ENCODE measurements at places on chromosomes 16 and 17. TPM values are rescaled to one million over a fixed set of nuclear protein-coding genes. Genes with fewer than 3 reads are reported as not detected.

GRCh38 chr16:330741-331140 is 21.8 kb downstream of the AXIN1 start:
- no peak for DNase-seq

DNA sequence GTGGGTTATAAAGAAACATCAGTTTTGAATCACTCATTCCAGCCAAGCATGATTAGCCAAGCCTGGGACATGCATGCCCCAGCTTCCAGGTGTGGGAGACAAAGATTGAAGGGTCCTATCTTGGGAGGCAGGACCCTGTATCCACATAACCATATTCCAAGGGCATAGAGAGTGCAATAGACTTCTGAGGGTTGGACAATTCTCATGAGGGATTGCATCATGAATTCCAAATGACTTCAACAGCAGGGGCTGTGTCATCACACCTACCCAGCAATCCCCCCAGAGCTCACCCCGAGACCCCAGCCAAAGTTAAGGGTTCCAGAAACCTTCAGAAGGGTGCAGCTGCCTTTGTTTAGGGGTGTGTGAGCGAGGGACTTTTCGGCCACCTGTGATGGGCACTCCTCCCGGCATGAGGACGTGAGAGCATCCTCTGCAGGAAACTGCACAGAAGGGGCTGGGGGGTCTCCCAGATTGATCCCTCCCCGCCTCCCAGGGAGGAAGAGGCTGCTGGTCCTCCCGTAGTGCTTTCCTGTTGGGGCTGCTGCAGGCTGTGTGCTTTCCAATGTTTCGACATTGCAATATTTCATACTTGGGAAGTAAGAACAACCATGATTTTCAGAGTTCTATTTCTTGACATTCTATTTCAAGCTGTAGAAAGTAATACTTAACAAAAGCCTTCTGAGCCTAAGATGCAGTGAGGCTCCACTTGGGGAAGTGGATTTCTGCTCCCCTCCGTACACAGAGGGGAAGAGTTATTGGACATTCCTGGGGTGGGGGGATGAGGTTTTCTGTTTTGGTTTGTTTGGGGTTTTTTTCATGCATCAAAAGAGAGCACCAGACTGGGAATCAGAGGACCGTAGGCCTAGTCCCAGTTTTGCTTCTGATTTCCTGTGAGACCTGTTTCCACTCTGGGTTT is 13.3 kb upstream of the PITPNM3 start:
- DNase-seq = no peak

- DNase-seq = peak; percentile 77
Measured at GRCh38 chr16:86836503-86837129, 258.3 kb downstream of the FOXL1 start.

DNA sequence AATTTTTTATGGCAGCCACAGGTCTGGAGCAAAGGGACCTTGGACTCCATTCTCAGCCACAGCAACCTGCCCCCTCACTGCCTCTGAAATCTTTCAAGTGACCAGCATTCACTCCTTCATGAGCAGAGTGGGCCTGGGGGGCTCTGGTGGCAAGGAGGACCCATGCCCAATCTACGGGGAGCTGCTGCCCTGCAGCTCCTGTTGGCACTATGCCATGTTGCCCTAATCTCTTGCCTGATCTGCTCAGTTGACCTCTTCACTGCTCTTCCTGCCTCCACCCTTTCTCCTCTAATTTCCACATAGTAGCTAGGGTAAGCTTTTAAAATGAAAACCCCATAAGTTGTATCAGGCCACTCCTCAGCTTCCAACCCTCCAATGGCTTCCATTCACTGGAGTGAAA is 2.9 kb upstream of the PRKCB start:
- DNase-seq = no peak

- peak; percentile 39 for DNase-seq
Measured at GRCh38 chr17:48215583-48216139, 108.1 kb downstream of the SNX11 start.

KRTAP4-2 gene
- total RNA-seq = not detected

DNA sequence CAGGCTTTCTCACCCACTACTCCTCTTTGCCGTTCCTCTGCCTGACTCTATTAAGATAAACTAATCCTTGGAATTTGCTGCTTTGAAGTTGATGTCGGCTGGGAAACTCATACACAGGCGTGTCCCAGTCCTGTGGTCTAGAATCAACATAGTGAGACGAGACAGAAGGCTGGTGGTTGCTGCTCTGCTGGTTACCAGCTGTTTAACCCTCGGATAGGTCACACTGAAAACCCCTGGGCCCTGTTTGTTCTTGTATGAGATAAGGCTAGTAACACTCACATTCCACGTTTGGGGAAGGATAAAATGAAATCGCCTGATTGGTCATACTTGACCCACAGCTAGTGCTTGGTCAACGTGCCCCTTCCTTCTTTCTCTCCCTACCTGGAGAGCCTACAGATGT is 517.0 kb downstream of the CDH13 start:
- peak; percentile 81 for DNase-seq

ULK2 gene
- total RNA-seq = 6.9 TPM

NXPH3 gene
- 0.03 TPM for total RNA-seq

GRCh38 chr16:87946596-87947347 is 4.5 kb upstream of the BANP start:
- DNase-seq = no peak

- DNase-seq = no peak
Measured at GRCh38 chr17:9151091-9151490, 129.8 kb downstream of the NTN1 start.

DNA sequence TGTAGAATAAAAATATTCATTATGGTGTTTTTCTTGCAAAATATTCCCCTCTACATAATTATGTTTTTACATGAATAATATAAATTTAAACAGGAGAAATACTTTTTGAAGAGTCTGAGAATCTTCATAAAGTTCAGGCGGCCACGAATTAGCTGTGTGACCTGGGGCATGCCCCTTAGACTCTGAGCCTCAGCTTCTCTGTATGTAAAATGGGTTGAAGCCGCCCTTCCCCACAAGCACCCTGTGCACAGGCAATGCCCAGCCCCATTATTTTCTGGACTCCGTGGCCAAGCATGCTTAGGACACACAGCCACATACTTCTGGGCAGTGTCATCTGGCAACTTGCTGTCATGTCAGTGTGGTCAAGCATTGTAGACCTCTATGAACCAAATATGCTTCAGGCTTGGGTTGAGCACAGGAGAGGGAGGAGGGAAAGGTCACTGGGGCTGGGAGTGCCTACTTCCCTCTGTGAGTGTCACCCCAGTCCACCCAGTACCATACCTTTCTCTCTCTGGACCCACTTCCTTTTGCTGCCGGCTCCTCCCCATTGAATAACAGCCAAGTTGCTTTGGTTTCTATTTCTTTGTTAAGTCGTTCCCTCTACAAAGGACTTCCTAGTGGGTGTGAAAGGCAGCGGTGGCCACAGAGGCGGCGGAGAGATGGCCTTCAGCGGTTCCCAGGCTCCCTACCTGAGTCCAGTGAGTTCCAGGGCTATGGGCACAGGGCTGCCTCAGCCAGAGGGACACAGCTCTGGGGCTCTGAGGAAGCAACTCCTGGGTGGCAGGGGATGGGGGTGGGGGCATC is at the start of gene LGALS9:
TSS of gene LGALS9 (plus strand) at position 582 of the 804 bp plus-strand sequence. CDS start at position 660, 78 bp downstream.
- DNase-seq = peak; percentile 29

DNA sequence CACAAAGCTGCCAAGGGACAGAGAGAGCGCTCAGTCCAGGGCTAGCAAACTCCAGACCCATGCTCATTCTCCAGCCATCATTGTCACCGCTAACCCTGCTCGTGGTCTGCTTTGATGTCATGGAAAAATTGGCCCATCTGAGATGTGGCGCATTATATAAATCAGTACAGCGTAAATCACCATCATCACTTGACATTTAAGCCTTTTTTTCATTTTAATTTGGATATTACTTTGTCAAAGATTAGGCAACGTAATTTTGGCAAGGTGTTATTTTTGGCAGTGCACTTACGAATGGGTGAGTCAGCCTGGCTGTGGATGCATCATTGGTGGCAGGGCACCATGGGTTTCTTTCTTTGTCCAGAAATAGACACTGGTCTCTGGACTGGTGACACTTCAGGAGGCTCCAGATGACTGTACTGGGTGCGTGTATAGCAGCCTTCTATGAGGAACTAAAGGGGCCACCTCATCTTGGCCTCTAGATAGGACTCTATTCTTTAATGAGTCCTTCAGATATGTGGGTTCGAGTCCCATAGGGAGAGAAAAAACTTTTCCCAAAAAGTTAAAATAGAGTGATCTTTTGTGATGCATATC is 166.3 kb downstream of the MSI2 start:
- peak; percentile 61 for DNase-seq

HOXB1 gene
- not detected for total RNA-seq

ARHGDIG gene
- total RNA-seq = not detected
